Daoy (cell line): ENCODE measurements at places on chromosomes 2 and 18. TPM values are rescaled to one million over a fixed set of nuclear protein-coding genes. Genes with fewer than 3 reads are reported as not detected.

Gene IL36G
- 0.80 TPM in 1 of 2 replicates, not detected in the other for total RNA-seq

Gene REEP1
- total RNA-seq: 4.1 TPM in 2 replicates

Gene STON1
- total RNA-seq: 1.7 and 3.3 TPM in 2 replicates

Gene MC5R
- total RNA-seq: not detected in 2 replicates

Gene RGPD3
- total RNA-seq: 0.06 and 0.80 TPM in 2 replicates

Gene SPP2
- not detected in 2 replicates for total RNA-seq

Gene LRRC30
- not detected in 2 replicates for total RNA-seq

Gene MOCOS
- total RNA-seq: 4.4 and 4.5 TPM in 2 replicates

Gene CCDC141
- total RNA-seq: not detected in 2 replicates

DNA sequence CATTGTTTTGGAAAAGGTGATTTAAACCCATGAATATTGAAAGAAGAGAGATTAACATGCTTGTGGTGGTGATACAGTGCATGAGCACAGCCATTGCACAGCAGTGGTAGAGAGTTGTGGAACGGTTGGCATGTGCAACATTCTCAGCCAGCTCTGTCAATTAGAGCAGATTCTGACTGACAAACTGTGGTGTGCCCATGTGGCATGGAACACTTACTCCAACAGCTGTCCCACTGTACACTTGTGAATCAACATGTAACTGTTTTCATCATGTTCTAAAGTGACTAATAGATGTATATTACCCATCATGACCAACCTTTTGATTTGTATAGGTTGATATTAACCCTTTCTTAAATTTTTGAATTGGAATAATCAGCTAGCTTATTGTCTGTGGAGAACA, 55.6 kb downstream of the PKP4 start:
- DNase-seq: no peak

- DNase-seq: no peak
Measured at GRCh38 chr18:72768681-72769229, 99.0 kb downstream of the NETO1 start.

DNA sequence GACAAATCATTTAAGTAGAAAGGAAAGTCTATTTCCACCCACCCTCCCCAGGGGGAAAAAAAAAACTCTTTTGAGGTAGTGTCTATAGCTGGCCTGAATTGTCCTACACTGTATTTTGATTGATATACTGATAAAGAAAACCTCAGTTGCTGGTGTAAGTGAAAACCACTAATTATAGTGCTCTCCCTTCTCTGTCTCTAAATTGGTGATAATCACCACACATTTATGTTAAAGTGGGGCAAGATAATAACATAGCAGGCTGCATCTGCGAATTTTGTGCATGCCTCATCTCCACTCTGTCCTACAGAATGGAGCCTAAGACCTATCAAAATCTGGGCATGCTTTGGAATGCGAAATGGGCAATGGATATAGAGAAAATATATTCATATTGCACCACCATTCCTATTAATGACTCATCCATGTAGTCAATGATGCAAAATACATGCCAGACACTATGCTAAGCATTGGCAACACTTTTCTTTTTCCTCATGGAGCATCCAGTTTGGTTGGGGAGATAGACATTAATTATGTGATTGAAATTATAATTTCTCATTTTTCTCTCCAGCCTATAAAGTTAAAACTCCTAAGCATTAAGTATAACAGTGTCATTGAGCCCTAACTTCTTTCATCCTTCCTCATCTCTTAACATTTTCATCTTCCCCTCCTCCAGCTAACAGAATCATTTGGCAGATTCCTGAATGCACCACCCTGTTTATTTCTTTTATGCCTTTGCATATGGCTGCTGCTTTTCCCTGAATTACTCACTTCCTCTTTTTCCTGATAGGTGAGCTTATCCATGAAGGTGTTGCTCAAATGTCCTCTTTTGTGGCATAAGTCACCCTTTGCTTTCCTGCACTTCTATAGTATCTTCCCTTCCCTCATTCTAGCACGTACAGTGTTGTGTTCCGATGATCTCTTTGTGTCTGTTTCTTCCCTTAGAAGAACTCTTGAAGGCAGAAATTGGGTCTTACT, 58.2 kb downstream of the SLC9A2 start:
- DNase-seq: no peak

- DNase-seq: no peak
Measured at GRCh38 chr2:228697456-228697855, 516.0 kb upstream of the SPHKAP start.

GRCh38 chr18:23986600-23987359, 27.8 kb upstream of the TTC39C start:
- DNase-seq: no peak

DNA sequence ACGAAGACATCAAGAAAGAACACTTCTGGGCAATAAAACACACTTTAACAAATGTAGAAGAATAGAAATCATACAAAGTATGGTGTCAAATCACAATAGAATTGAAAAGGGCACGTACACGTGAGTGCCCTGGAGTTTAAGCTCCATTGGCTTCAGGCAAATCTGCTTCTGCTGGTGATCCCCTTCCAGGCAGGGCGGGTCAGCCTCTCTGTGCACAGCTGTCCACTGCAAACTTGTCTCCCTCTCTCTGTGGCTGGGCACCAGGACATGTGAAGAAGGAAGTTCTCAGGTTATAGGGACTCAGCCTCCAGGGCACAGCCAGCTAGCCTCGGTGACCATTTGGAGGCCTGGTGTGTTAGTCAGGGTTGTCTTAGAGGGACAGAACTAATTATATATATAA, 66.0 kb downstream of the ST3GAL5 start:
- DNase-seq: no peak

DNA sequence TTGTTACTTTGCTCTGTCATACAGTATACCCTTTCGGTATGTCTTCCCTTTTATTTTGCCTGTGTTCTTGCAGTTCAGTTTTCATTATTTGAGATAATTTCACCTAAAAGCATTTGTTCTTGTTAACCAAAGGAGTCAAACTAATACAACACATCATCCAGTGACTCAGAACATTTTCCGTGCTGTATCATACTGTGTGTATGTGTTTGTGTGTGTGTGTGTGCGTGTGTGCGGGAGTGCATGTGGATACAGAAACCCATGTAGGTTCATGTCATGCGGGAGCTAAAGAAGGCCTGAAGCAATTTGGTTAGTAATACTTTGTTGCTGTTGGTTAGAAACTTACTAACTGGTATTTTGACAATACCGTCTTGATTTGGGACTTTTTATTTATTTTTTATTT, 60.0 kb downstream of the CEP192 start:
- no peak for DNase-seq

DNA sequence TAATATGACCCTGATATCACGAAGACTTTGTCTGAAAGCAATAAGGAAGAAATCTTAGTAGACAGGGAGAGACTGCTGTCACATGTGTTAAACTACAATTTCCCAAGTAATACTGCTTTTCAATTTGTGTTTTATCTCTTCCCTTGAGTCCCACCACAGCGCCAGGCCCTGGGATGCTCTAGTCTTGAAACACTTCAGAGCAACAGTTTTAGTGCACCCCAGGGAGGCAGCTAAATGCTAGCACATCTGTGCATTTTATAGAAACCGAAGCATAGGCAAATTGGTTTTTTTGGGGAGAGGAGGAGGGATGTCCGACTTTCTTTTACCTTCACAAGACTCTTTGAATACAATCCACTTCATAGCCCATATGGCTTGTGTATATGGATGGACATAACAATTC, 550.0 kb upstream of the SYT4 start:
- no peak for DNase-seq

- no peak for DNase-seq
Measured at GRCh38 chr2:226691255-226691654, 108.4 kb downstream of the IRS1 start.

GRCh38 chr18:78587096-78587495, 392.5 kb upstream of the SALL3 start:
- peak; percentile 58 for DNase-seq

- no peak for DNase-seq
Measured at GRCh38 chr2:12897181-12897580, 180.4 kb downstream of the TRIB2 start.

DNA sequence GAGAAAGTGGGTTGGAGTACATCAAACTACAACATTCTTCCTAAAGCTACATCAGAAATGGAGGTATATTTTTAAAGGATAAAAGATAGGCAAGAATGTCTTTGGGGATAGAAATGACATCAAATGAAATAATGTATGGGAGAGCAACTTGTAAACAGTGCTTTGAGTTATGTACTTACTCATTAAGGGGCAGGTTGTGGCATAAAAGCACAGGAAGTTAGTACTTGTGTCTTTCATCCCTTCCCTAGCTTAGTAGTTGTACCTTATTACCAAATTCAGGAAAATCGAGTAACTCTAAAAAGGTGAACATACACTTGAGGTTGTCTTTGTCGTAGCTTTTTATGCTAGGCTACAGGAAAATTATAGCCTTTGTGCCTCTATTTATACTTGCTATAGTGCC, 28.9 kb downstream of the PPP1CB start:
- no peak for DNase-seq

GRCh38 chr2:205947621-205948495, 138.1 kb downstream of the INO80D start:
- peak; percentile 54 for DNase-seq

GRCh38 chr18:59881728-59882656, 17.8 kb upstream of the PMAIP1 start:
- DNase-seq: peak; percentile 59

DNA sequence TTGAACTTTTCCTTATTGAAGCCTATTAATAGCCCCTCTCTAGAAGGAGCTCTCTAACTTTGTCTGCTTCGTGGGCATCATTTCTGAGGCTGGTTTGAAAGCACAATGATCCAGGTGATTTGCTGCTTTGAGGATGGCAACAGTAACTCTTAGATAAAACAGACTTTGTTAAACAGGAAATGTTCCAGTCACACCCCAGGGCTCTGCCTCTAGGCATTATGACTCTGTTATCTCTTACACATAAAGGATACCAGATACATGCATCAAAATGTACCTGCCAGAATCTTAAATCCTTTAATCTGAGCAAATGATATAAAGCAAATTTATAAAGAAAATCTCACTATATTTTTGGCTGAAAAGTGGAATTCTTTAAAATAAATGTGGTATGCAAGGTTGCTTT, 52.3 kb downstream of the GAD1 start:
- no peak for DNase-seq

DNA sequence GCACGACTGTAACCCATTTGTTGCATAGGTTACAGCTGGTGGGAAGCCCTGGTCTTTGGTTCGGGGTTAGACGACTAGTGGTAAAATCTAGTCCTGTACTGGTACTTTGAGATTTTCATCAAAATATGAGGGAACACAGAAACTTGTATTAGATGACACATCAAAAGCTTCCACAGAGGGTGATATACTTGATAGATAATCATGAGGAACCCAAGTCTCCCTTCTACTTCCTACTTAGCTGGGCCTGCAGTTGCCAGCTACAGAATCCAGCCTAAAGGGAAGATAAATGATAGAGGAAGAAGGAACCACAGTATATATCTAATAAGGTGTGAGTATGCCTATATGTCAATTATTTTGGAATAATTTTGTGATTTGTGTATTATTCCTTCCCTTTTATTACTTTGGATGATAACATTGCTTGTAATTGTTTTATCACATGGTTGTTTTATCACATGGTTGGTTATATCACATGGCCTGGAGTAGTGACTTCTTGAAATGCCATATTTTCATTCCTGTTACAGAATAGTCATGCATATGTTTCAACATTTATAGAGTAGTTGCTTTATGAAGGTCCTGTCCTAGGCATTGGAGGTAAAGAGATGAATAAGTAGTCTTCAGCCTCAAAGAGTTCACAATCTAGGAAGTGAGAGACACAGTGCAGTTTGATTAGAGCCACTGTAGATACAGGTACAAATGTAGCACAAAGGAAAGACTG, 2.9 kb downstream of the AGPS start:
- no peak for DNase-seq

DNA sequence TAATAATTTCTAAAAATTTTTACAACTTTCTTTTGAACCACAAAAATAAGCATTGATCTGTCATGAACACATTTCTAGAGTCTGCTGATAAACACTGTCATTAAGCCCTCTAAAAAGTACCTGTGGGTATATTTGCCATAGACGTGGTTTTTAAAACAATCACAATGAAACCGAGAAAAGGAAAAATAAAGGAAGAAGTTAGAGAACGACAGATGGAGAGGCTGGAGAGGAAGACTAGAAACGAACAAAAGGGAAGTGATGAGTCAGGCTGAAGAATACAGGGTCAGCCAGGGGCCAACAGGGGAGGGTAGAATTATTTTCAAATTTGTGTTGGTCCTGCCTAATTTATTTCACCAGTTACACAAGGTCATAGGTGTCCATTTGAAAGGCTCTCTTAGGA, 62.0 kb downstream of the MYL12B start:
- DNase-seq: peak; percentile 27

DNA sequence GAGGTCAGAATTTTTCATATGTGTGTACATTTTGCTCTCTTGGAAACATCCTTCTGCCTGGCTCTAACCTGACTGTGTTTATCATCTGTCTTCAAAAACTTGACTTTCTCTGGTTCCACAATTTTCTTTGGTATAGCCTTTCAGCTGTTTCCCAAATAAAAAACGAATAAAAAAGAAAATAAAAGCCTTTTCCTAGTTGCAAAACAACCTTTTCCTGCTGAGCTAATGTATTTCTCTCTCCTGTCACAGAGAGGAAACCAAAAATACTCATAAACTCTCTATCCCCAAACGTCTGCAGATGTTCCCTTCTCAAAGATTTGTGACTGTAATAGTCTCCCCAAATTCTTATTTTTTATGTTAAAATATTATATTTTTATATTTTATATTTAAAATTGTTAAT, 505.3 kb upstream of the SLC39A10 start:
- DNase-seq: no peak

DNA sequence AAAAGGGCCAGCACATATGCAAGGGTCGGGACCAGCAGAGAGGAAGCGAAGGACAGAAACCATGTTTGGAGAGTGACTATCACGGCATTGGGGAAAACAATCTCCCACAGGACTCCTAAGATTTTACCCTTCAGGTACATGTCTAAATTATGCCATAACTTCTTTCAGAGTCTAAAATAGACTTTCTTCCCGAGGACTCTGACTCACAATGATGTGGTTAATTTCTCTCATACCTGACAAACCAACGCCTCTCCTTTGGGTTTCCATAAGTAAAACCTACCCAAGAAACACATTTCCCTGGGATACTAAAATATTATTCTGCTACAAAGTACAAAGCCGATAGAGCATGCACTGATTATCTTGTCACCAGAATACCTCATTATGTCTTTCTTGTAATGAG, 127.8 kb upstream of the NETO1 start:
- no peak for DNase-seq

DNA sequence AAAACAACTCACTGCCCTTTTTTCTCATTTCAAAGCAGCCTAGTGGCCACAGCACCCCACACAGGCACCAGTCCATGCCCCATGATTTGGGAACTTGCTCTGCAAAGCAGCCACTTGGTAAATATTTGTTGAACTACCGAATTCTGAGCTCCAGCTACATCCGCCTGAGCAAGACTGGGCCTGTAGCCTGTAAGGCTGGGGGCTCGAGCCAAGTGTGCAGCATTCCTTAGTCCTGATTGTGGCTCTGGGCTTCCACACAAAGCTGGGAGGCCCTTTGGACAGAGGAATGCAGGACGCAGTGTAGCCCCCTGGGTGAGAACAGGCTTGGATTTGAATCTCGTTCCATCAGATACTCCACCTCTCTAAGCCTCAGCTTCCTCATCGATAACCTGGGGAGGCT, 88.4 kb downstream of the ACTR2 start:
- DNase-seq: no peak
